ENCODE measurements at places on chromosomes 3 and 15. TPM values are rescaled to one million over a fixed set of nuclear protein-coding genes. Genes with fewer than 3 reads are reported as not detected.
A peak's percentile ranks its signal among the peaks of the same experiment; 100 is the strongest.

The PP2D1 gene
- polyA plus RNA-seq = not detected

The USP13 gene
- polyA plus RNA-seq = 10.8 TPM

The CAMK2N2 gene
- polyA plus RNA-seq = 94.8 TPM

DNA sequence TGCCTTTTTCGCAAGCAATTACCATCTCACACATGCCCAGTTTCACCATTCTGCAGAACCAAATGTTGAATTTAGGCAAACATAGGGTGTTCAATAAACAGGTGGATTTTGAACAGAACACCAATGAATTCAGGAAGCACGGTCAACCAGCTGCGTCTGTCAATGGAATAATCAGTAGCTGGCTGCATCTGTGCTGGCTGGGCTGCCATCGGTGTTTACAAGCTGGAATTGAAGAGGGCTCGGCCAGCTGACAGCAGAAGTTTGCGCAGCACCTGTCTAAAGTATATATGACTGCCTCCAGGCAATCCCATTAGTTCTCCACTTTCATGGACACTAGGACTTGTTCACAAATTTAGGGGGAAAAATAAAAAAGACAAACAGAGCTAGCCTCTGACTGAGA, 996.4 kb upstream of the CFAP20DC start:
- DNase-seq = peak; percentile 22

GRCh38 chr15:48564690-48565089, 80.8 kb downstream of the FBN1 start:
- no peak for DNase-seq

- DNase-seq = no peak
Measured at GRCh38 chr3:130907966-130908365, 14.1 kb downstream of the ATP2C1 start.

DNA sequence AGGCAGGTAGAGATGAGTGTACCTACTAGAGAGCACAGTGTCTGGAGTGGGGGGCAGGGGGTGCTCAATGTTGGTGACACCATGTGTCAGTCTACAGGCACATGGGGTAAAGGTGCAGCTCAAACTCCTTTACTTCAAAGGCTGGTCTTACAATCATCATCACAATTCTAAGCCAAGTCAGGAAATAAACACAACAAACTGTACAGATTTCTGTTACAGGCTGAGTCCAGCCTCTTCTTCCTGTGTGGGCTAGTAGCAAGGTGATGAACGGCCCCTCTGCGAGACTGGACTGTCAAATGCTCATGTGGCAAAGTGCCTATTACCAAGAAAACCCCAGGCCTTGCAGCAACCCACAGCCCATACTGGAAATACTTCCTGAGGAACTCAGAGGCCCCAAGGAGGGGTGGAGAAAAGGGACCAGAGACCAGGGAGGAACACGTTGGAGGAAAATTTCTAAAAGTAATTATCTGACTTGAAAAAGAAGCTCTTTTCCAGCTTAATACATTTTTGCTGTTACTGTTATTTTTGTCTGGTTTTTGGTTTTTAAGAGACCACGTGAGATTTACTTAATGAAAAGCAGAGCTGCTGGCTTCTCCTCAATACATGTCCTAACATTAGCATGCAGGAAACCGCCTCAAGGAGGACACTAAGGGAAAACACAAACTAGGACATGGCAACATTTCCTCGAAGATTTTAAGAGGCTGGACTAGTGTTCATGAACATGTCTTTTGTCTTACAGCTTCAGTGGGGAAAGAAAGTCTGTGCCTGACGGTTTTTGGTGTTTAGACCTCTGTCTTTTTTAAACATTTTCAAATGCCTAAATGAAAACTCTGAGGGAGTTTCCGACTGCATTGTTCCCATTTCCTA, 29.5 kb downstream of the TBC1D2B start:
- peak; percentile 62 for DNase-seq

GRCh38 chr15:88747111-88747510, 56.1 kb upstream of the ACAN start:
- no peak for DNase-seq

DNA sequence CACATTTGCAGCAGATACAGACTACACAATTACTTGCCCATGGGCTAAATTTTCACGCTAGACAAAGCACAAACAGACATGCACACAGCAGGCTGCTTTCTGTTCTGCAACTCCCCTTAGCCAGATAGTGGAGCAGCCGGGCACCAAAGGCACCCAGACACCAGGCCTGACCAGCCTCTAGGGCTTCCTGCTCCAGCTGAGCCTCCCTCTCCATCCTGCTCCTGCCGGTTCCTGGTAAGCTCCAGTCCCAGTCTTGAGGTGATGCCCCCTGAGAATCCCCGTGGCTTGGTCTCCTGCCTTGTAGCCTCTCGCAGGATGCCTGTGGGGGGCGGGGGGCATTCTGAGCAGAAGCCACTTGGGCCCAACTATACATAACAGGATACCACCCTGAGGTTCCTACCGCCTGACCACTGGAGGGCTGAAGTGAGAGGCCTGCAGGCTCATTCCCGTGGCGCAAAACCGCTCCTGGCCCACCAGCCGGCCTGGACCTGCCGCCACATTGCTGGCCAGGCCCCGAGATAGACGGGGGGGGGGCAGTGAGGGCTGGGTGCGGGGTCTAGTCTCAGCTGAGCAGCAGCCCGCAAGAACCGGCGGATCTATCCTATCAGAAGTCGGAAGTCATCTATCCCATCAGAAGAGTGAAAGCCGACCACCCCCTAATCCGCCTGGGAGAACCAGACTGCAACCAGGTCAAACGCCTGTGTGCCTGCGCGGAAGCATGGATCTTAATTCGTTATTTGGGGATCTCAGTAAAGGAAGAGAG, 3.9 kb downstream of the FOXL2 start:
- DNase-seq = no peak

- DNase-seq = peak; percentile 95
Measured at GRCh38 chr15:48963524-48964113, at the start of gene SHC4. TSS of gene SHC4 (minus strand) at chr15:48963919. CDS start at chr15:48963015, 904 bp downstream.

- DNase-seq = no peak
Measured at GRCh38 chr3:133820889-133821675, 15.5 kb downstream of the SRPRB start.

All from brain (organoid and tissue), 16 donors.